ENCODE measurements at places on chromosomes 1 and 21.

GRCh38 chr1:64986903-64987871 lies 20.8 kb upstream of the JAK1 start:
- DNase-seq, result no peak

GRCh38 chr1:116453481-116453880 lies 80.4 kb downstream of the ATP1A1 start:
- DNase-seq, result no peak

- no peak for DNase-seq
Measured at GRCh38 chr1:185017966-185018365, 27.4 kb upstream of the RNF2 start.

DNA sequence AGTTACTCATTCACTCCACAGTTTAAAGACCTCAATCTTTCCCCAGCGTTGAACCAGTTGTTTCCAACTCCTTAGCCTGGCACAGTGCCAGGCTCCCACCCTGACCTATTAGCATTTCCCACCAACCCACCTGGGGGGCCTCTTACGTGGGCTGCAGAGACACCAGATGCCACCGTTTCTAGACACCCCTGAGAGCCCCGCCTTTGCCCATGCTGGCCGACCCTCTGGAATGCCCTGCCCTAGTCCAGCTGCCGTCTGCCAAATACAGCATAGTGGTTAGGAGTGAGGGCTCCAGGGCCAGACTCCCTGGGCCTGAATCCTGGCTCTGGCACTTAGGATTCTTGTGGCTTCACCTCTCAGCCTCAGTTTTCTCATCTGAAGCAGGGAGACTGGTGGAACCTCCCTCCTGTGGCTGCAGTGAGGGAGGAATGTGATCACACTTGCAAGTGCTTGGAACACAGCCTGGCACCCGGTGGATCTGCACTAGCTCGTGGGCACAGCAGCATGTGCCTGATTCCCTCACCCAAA lies 65.2 kb downstream of the TMCO4 start:
- DNase-seq, result no peak

GRCh38 chr1:101207891-101208290 lies 28.9 kb upstream of the S1PR1 start:
- no peak for DNase-seq

DNA sequence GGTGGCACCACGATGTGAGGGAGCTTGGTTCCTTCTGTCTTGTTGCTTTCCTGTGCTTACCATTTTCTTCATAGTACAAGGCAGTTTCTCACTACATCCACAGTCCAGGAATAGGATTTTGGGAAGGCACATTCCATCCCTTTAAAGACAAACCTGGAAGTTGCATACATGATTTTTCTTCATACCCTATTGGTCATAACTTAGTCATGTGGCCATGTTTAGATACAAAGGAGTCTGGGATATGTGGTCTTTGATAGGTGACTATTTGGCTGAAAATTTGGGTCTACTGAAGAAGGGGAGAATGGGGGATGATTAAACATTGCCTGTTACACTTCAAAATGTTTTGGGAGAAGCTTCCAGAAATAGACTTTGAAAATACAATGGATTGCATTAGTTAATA lies 7.0 kb downstream of the DYRK1A start:
- no peak for DNase-seq

DNA sequence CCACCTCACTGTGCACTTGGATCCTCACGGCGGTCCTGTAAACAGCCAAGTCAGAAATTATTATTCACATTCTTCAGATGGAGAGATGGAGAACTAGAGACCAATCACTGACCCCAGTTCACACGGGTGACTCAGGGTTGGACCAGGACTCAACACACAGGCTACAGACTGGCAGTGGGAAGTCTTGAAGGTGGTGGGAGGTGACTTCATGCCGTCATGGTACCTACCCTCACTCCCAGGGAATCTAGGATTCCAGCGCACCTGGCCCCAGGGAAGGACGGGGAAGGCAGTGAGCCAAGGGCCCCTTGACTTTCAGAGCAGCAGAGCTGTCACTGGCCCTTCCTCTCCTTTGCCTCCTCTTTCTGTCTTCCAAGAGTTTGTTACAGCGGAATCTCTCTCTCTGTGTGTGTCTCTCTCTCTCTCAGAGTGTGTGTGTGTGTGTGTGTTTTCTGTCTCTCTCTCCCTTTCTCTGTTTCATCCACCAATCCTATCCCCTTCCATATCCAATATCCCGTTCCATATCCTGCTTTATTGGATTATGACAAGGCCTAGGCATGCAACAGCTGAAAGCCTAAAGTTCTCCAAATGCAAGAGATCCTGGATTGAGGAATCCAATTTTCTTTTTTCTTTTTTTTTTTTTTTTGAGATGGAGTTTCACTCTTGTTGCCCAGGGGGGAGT lies 11.7 kb downstream of the OPTC start:
- no peak for DNase-seq

DNA sequence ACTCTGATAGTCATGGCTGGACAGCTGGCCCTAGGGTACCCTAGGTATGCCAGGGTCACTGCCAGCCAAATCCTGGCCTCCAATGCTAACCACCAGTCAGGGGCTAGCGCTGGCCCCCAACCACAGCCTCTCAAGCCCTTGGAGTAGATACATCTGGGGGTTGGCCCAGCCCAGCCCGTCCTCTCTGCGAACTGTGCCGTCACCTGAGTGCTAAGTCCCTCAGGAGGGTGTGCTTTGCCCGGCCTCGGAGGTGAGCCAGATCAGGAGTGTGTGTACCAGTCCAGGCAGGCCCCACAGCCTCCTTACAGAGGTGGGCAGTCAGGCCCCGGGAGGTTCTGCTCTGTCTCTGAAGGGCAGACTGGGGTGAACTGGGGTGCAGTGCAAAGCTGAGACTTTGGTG lies 34.0 kb upstream of the DISP3 start:
- no peak for DNase-seq

DNA sequence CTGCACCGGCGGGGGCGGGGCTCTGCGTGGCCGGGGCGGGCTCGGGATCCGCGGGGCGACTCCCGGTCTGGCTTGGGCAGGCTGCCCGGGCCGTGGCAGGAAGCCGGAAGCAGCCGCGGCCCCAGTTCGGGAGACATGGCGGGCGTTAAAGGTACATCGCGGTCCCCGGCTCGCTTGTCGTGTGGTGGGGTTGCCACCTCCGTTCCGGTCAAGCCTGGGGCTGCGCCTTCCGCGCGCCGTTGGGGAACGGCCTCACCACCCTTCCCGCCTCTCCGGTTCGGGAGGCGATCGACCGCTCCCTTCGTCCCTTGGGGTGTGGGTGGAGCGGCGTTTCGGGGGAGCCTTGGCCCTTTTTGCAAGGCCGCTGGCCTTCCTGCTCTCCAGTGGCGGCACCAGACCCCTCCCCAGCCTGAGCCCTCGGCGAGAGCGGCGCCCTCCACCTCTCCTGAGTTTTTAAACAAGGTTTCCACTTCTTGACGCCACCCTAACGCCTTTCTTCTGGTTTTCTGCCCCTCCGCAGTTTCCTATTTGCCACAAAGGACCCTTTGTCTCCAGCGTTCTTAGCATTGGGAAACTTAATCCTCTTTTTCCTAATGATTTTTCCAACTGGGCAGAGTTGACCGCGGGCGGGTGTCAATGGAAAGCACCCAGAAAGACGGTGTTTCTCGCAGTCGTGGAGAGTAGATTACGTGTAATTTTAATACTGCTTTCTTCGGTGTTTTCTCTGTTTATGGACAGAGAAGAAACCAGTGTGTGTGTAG lies at the start of the genes LEPR and LEPROT:
Gene LEPR (plus strand): TSS at position 79 of the 761 bp plus-strand sequence. CDS start 144,898 bp downstream, outside the sequence.
Gene LEPROT (plus strand): TSS at position 79 of the 761 bp plus-strand sequence. CDS start 57 bp downstream, at position 136.
- DNase-seq, result no peak

DNA sequence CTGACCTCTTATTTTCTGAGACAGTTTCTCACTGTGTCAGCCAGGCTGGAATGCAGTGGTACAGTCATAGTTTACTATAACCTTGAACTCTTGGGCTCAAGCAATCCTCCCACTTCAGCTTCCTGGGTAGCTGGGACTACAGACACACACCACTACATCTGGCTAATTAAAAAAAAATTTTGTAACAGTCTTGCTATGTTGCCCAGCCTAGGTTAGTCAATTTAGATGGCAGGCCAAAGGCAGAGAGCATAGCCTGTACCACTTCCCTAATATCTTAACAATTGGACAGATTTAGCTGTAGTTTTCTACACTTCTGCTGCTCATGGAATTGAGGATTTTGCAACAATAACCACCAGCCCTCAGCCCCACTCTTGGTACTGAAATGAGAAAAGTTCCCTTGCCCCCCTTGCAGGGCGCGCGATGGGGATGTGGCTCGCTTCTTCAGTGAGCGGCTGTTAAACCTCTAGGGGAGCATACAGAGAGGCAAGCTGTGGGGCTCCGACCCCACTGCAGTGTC lies 34.9 kb upstream of the PTGFRN start:
- DNase-seq, result no peak

GRCh38 chr1:154809436-154810413 lies 60.4 kb downstream of the KCNN3 start:
- no peak for DNase-seq

- DNase-seq, result no peak
Measured at GRCh38 chr1:111241797-111242196, 14.3 kb downstream of the CHI3L2 start.

DNA sequence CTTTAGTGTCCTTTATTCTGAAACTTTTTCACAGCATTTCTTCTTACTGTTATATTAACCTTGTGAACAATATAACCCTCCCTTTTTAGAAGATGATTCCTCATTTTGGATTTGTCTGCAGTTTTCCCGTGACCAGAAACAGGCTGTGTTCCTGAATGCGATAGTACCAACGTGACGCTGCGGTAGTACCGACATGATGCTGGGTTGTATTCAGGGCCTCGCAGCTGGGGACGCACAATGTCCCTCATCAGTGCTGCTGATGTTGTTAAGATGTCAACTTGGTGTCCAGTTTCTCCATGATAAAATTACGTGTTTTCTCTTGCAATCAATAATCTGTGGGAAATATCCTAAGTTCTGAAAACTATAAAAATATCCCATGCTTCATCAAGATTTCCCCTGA lies 761.4 kb upstream of the TPTE start:
- no peak for DNase-seq

DNA sequence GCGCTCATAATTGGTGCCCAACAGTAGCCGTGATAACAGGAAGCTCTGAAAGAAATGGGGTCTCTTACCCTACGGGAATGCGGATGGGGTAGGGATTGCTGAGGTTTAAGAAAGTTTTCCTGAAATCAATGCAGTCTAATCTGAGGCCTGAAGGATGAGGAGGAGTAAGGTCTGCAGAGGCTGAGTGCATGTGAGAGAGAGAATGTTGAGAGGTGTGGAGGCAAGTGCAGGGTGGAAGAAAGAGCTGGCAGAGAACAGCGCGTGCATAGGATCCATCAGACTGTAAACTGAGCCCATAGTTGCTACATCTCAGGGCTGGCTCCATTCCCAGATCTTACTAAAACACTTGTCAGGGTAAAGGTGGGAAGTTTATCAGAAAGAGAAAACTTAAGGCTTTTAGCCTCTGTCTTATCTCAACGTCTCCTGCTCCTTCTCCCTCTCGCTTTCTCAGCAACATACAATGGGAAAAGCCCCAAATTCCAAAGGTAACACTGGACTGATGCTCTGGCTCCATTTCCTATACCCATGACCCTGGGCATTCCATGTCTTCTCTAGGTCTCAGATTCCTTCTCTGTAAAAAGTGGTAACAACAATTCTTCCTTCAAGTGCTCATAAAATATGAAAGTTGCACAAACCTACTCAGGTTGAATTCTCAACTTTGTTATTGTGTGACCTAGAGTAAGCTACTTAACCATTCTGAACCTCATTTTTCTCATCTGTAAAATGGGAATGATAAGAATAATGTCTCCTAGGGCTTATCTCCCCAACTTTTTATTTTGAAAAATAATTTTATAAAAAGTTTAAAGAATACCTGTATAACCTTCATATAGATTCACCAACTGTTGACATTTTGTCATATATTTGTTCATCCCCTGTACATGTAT lies 75.2 kb downstream of the SH3GLB1 start:
- DNase-seq, result no peak

GRCh38 chr1:15500184-15501178 lies 23.5 kb downstream of the CASP9 start:
- DNase-seq, result no peak

DNA sequence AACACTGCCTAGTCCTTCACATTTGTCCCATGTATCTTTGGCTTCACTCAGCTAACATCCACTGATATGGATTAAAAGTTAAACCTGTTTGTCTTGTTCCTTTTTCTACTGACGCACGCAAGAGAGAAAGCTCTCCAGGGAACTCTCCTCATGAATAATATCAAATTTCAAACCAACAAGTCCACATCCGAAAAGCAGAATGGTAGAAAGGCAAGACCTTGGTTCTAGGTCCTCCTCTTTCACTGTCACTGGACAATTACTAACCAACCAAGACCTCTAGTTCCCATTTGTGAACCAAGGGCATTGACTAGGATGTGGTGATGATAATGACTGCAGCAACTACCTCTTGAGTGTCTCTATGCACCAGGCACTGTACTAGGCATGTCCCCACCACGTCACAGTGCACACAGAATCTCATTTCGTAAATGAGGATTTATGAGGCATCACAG lies 8.4 kb downstream of the PLPP3 start:
- no peak for DNase-seq

- DNase-seq, result no peak
Measured at GRCh38 chr1:24503870-24504523, 1.4 kb downstream of the RCAN3 start.

DNA sequence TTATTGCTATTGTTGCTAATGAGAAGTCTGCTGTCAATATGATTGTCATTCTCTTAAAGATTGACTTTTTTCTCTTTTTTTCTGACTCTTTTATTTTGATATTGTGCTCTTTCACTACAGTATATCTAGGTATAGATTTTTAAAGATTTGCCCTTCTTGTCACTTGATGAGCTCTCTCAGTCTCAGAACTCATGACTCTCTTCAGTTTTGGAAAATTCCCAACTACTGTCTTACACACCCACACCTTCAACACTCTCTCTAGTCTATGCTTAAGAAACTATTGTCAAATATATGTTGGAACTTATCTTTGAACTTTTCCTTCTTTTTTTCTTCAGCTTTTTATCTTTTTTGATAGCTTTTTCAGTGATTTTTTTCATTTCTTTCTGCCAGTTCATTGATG lies 50.6 kb downstream of the LMO4 start:
- DNase-seq, result no peak

GRCh38 chr1:228157729-228158126 lies 7.9 kb upstream of the IBA57 start:
- no peak for DNase-seq

DNA sequence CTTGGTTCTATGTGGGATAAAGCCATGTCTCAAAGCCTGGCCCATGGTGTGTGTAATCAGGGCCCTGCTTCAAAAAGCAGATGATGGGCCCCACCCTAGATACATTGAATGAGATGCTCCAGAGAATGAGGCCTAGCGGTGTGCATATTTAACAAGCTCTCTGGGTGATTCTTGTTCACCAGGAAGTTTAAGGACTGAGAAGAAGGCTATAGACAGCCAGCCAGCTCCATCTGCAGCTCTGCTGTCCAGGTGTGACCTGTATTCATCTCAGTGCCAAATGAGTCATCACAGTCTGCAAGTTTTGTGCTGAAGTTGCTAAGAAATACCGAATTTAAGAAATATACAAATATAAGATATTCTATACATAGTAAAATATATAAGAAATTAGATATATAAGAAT lies 182.0 kb upstream of the RUNX1 start:
- no peak for DNase-seq

Measured in fibroblast of skin of left biceps (primary cell).